ENCODE measurements at places on chromosomes 3 and 15. TPM values are rescaled to one million over a fixed set of nuclear protein-coding genes. Genes with fewer than 3 reads are reported as not detected.

DNA sequence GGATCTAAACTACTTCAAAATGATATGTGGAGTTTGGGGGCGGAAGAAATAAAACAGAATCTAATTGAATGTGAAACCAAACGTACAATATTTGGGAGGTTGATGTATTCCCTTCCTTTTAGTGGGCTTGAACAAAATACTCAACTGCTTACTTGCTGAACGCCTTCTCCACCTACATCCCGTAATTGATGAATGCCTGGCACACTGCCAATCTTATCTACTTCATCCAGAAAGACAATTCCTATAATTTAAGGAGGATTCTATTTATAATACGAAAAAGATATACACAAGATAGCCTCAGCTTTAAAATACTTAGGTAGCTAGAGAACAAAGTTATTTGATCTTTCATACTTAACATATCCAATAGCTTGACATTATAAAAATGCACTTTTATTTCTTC is 23.1 kb upstream of the PDCD7 start:
- no peak for DNase-seq

GRCh38 chr3:33312361-33312760 is 35.1 kb downstream of the FBXL2 start:
- DNase-seq = no peak

GRCh38 chr3:10594915-10595314 is 89.5 kb upstream of the ATP2B2 start:
- DNase-seq = no peak

GRCh38 chr3:30672287-30672735 is 65.9 kb downstream of the TGFBR2 start:
- DNase-seq = no peak

DNA sequence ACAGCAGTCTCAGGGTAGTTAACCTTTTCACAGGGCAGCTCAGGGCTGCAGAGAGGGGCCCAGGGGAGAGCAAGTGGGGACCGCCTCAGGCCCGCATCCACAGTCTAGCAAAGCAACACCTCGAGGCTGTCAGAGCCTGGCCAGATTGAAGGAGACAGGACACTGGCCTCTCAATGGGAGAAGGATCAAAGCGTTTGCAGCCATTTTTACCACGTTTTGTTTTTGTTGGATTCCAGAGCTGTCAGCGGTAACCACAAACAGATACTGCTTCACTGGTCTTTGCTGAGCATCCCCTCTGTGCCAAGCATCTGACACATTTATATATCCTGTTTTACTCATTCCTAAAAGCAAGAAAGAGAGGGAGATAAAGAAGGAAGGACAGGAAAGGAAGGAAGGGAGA is 153.8 kb downstream of the SHQ1 start:
- no peak for DNase-seq

DNA sequence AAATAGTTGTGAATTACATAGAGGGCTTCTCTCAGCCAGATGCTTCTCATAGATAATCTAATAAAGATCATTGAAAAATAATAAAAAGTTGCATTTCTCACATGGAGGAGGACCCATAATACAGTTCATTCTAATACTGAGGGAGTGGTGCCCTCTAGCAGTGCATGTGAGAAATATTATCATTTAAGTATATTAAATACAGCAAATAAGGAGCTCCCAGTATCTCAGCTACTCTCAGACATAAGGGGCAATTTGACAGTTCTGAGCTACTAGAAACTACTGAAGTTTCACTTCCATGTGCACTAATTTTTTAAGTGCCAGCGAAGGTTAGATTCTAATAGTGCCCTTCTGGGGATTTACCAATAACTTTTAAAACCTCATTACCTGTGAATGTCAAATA is 188.3 kb downstream of the IL5RA start:
- DNase-seq = no peak

DNA sequence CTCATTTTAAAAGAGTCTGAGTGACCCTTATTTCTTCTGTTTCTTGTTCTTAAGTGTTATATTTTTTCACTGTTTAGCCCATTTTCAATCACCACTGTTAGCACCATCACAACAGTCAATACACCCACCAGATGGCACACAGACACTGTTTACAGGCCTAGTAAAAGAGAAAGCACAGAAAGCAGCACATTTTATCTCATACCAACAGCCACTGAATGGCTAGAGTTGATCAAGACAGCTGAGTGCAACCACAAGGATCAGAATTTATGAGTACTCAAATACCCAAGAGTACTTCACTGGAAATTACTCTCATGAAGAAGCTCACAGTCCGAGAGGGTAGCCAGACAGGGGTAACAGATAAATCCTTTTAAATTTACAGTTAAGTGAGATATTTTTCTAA is 127.0 kb downstream of the TFDP2 start:
- no peak for DNase-seq

CHAC1 gene
- 0.69 TPM for total RNA-seq

ARHGAP31 gene
- total RNA-seq = 1.00 TPM

ADPRH gene
- 0.52 TPM for total RNA-seq

CEP19 gene
- 0.39 TPM for total RNA-seq
